Stimulated activated naive CD8-positive, alpha-beta T cell treated with anti-CD3 and anti-CD28 coated beads, Interleukin-15, amount 100 ng/mL, for 72 hours (primary cell): ENCODE measurements at places on chromosomes 3 and 15.

GRCh38 chr3:50263478-50264382 lies 5.2 kb upstream of the SEMA3B start:
- DNase-seq, result no peak

DNA sequence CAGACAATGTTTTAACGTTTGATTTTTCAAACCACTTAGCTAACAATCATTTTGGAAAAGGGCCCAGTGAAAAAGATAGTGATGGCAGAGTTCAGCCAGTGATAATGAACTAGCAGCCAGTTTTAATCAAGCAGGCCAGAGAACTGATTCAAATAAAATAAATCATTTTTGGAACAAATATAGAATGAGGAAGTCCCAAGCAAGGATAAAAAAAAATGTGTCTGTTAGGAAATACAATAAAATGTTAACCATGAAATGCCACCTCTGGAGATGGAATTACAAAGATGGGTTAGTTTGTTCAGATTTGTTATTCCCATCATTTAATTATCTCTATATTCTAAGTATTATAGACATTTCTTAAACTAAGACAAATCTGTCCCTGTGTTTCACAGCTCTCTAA lies 1.1 kb downstream of the HERC1 start:
- DNase-seq, result no peak

GRCh38 chr15:69391046-69391757 lies 22.9 kb upstream of the KIF23 start:
- no peak for DNase-seq

DNA sequence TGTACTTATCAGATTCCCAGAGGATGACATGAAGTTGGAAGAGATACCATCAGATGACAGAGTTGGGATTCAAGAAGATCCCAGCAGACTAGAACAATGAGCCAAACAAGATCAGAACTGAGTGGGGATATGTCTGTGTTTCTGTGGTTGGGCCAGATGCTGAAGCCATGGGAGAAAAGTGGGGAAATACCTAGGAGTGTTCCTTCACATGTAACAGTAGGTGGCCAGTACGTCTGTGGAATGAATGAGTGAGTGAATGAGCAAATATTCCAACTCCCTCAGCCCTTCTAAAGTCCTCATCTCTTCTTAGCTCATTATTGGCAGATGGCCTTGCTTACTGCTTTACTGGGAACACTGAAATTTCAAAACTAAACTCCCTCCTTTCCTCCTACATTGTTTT lies 32.2 kb upstream of the GREM1 start:
- DNase-seq, result no peak

DNA sequence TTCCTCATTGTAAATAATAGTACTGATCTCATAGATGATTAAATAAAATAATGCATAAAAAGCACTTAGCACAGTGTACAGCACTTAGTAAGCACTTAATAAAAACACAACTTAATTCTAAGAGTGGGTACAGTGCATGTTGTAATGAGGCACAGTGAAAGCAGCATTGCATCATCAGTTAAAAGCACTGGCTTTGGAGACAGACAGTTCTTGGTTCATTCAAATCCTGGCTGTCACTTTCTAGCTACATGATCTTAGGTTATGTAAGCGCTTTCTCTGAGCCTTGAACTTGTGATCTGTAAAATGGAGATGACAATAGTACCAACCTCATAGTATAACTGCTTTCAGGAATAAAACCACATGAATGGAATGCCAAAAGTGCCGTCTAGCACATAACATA lies 151.5 kb downstream of the DPH6 start:
- DNase-seq, result no peak

- no peak for DNase-seq
These were observed 980.3 kb downstream of the CADM2 start for GRCh38 chr3:85939074-85939482.
